ENCODE measurements at places on chromosomes 3 and 15. TPM values are rescaled to one million over a fixed set of nuclear protein-coding genes. Genes with fewer than 3 reads are reported as not detected.

The EIF4G1 gene
- total RNA-seq = 268 TPM

The TMC3 gene
- not detected for total RNA-seq

DNA sequence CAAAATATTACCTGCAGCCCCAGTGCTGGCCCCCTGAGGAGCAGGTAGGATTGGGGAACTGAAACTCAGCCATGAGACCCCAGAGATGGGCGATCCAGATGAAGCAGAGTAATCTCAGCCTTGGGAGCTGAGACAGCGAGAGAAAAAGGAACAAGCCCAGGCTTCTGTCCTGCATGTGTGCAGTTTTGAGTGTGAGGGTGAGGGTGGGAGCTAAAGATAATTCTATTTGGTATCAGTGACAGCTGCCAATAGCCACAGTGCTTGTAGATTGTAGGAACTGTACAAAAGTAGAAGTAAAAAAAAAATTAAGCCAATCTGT is 5.9 kb downstream of the ATP8B4 start:
- DNase-seq = no peak

GRCh38 chr3:27311400-27311799 is 57.8 kb downstream of the NEK10 start:
- DNase-seq = no peak

DNA sequence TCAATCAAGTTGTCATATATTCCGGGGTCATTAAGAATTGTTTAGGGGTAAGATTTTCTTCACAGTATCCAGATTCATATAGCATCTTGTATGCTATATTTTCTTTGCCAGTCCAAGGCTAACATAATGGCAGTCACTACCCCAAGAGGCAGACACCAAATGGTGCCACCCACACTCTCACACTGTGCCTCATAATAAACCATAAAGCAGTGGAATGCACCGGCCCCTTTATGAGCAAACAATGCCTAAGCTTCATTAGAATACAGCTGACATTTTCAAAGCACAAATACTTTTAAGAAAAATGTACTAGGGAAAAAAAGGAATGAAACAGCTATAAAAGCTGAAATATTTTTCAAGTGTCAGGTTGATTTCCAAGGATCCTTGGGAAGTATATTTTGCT is 121.6 kb downstream of the TFDP2 start:
- DNase-seq = peak; percentile 29

GRCh38 chr15:49383266-49383665 is 39.8 kb upstream of the FGF7 start:
- no peak for DNase-seq
